ENCODE measurements at places on chromosomes 4 and X. TPM values are rescaled to one million over a fixed set of nuclear protein-coding genes. Genes with fewer than 3 reads are reported as not detected.

The HHIP gene
- total RNA-seq, result 3.6 TPM

The SOD3 gene
- total RNA-seq, result 15.2 TPM

The CYSLTR1 gene
- total RNA-seq, result 6.6 TPM

The PHKA1 gene
- 3.9 TPM for total RNA-seq

The GLOD5 gene
- not detected for total RNA-seq

The RBM3 gene
- 167 TPM for total RNA-seq

The FAM133A gene
- total RNA-seq, result 0.30 TPM

The CT83 gene
- total RNA-seq, result not detected

The F9 gene
- 0.20 TPM for total RNA-seq

The LPAR4 gene
- total RNA-seq, result 8.0 TPM

The STBD1 gene
- 12.4 TPM for total RNA-seq

The TMEM187 gene
- total RNA-seq, result 2.9 TPM

The SAGE1 gene
- not detected for total RNA-seq

The ITM2A gene
- 138 TPM for total RNA-seq

The SLC25A53 gene
- 12.7 TPM for total RNA-seq

The HTR2C gene
- total RNA-seq, result not detected

The L1CAM gene
- total RNA-seq, result 3.6 TPM

The SPANXC gene
- not detected for total RNA-seq

The CXorf38 gene
- total RNA-seq, result 9.5 TPM

The PTPN13 gene
- total RNA-seq, result 78.6 TPM

The TIGD2 gene
- 5.2 TPM for total RNA-seq

The PRR27 gene
- total RNA-seq, result not detected

The NMU gene
- 2.8 TPM for total RNA-seq

The TMA16 gene
- total RNA-seq, result 23.2 TPM

The IBSP gene
- 0.30 TPM for total RNA-seq

The CTAG2 gene
- total RNA-seq, result not detected

The INPP4B gene
- total RNA-seq, result 28.6 TPM

The ZCCHC18 gene
- 0.79 TPM for total RNA-seq

The TMPRSS11A gene
- total RNA-seq, result 0.10 TPM

The PCYT1B gene
- 0.49 TPM for total RNA-seq

The PAK3 gene
- 6.7 TPM for total RNA-seq

The MMRN1 gene
- total RNA-seq, result 16.5 TPM

The STOX2 gene
- total RNA-seq, result 11.8 TPM

The RTL5 gene
- 3.9 TPM for total RNA-seq

The ASB11 gene
- 4.8 TPM for total RNA-seq

The UVSSA gene
- 9.7 TPM for total RNA-seq

The FAM50A gene
- total RNA-seq, result 20.4 TPM
